ENCODE measurements at places on chromosomes 2 and 18. TPM values are rescaled to one million over a fixed set of nuclear protein-coding genes. Genes with fewer than 3 reads are reported as not detected.

GRCh38 chr2:66567729-66568128, 132.8 kb downstream of the MEIS1 start:
- H3K4me1 ChIP-seq, result no peaks in the 10 kb centered on the region
- peaks cover 19% of the 10 kb centered on the region for H3K36me3 ChIP-seq
- H3K27ac ChIP-seq, result no peak overlapping the region

DNA sequence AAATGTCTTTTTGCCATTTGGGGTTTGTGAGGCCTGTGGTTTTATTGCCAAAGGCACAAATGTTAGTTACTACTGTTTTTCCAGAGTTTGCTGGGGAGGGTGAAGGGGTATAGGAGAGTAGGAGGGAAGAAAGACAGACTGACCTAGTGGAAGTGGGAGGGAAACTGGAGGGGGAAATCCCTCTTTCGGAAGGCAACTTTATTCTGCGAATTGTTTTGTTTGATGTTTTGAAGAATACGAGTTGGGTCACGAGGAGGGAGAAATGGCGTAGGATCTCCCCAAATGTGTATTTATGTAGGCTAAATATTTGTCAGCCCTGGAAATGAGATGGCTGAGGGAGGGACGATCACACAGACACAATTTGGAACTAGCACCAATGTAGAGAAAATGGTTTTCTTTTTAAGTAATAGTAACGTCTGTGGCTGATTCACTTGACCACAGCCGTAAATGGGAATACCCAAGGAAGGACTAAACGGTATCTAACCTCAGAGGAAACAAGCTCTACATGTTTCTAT, 172.3 kb downstream of the ICOS start:
- H3K4me1 ChIP-seq, result no peaks in the 10 kb centered on the region
- H3K4me3 ChIP-seq, result no peak overlapping the region
- no peaks in the 10 kb centered on the region for H3K27me3 ChIP-seq

- no peak for DNase-seq
- H3K36me3 ChIP-seq, result peaks cover 11% of the 10 kb centered on the region
- peaks cover 14% of the 10 kb centered on the region for H3K4me1 ChIP-seq
- H3K27me3 ChIP-seq, result peaks cover 6% of the 10 kb centered on the region
- no peak overlapping the region for H3K4me3 ChIP-seq
- no peak overlapping the region for H3K27ac ChIP-seq
Measured at GRCh38 chr2:156323754-156324153, 8.8 kb downstream of the NR4A2 start.

- H3K27ac ChIP-seq, result no peak overlapping the region
- no peak overlapping the region for H3K4me3 ChIP-seq
- no peaks in the 10 kb centered on the region for H3K4me1 ChIP-seq
- no peak for DNase-seq
Measured at GRCh38 chr18:10949655-10950054, 199.7 kb downstream of the PIEZO2 start.

GRCh38 chr2:223779877-223780276, 57.5 kb downstream of the AP1S3 start:
- H3K27ac ChIP-seq, result no peak overlapping the region
- no peaks in the 10 kb centered on the region for H3K27me3 ChIP-seq
- no peak overlapping the region for H3K4me3 ChIP-seq
- DNase-seq, result no peak
- no peaks in the 10 kb centered on the region for H3K36me3 ChIP-seq

DNA sequence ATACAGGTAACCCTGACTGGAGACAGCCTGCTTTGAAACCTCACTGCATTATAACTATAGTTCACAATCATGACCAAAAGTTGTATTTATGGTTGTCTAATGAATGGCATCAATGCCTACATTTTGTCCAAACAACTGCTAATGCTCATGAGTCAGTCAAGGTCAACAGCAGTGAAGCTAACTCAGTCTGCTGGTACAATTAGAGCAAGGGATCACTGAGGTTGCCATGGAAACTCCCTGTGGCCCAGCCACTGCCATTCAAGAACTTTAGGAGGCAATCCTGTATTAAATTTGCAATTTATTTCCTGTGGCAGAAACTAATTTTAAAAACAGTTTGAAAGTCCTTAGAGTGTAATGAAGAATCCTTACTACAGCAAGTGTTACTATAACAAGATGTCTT, 185.1 kb upstream of the SMAD7 start:
- no peak overlapping the region for H3K27ac ChIP-seq
- H3K36me3 ChIP-seq, result no peaks in the 10 kb centered on the region
- H3K4me3 ChIP-seq, result no peak overlapping the region
- no peak for DNase-seq
- no peaks in the 10 kb centered on the region for H3K4me1 ChIP-seq
- no peaks in the 10 kb centered on the region for H3K27me3 ChIP-seq

DNA sequence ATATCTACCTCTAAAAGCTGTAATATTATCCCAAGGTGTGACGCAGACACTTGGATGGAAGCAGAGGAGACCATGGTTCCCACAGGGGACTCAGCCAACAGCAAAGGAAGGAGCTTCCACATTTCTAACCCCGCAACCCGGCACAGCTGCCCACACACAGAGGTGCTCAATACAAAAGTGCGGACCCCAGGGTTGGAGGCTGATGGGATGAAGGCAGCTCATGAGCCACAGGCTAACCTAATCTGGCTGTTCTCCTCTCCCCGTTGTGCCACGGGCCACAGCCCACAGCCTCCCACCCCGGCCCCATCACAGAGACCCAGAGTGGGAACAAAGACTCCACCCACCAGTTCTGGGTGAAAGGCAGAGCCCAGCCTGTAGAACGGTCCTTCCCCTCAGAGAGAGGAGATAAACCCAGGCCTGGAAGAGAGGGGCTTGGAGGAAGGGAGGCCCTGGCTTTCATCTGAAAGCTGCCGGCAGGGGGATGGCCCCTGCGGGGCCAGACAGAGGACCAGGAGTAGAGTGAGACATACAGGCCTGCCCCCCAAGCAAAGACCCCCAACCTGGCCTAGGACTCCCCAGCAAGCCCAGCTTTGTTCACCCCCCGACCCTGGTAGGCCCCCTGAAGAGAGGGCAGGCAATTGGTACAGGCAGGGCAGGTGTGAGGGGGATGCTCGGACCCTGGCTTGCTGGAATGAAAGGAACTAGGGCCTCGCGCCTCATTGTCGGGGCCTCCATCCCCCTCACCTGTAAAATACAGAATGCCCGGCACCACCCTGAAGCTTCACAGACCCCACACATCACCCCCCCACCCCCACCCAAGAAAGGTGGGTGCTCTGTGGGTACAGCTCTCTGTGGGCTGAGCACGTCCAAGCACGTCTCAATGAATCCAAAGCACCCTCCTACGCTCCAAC, 6.9 kb downstream of the RAB17 start:
- no peak overlapping the region for H3K4me3 ChIP-seq
- no peaks in the 10 kb centered on the region for H3K36me3 ChIP-seq
- no peaks in the 10 kb centered on the region for H3K27me3 ChIP-seq
- no peak for DNase-seq
- peaks cover 7% of the 10 kb centered on the region for H3K4me1 ChIP-seq

DNA sequence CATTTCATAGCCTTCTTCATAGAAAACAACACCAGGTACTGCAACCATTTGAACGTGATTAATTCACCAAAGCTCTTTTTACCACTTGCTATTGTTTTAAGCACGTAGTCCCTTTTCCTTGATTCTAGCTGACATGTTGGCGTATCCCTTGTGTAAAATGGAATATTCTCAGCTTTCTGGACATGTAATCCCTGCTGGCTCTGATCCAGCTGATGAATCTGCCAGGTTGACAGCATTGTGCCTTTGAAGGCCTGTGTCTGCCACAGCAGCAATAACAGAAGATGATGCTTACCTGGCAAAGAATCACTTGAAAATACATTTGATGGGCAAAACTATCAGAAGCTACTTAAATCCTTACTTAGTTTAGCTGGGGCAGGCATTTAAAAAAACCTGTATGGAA, 81.0 kb upstream of the CCDC150 start:
- H3K27ac ChIP-seq, result no peak overlapping the region
- H3K4me3 ChIP-seq, result no peak overlapping the region
- DNase-seq, result no peak
- no peaks in the 10 kb centered on the region for H3K36me3 ChIP-seq
- no peaks in the 10 kb centered on the region for H3K27me3 ChIP-seq
- no peaks in the 10 kb centered on the region for H3K4me1 ChIP-seq

- no peak for DNase-seq
- no peaks in the 10 kb centered on the region for H3K36me3 ChIP-seq
- H3K4me3 ChIP-seq, result no peak overlapping the region
- H3K27ac ChIP-seq, result no peak overlapping the region
- no peaks in the 10 kb centered on the region for H3K4me1 ChIP-seq
- H3K27me3 ChIP-seq, result no peaks in the 10 kb centered on the region
Measured at GRCh38 chr18:74947417-74947816, 261.5 kb downstream of the PTGR3 start.

- H3K36me3 ChIP-seq, result no peaks in the 10 kb centered on the region
- no peak for DNase-seq
- H3K4me3 ChIP-seq, result no peak overlapping the region
- H3K27ac ChIP-seq, result no peak overlapping the region
Measured at GRCh38 chr18:79664525-79665125, 15.0 kb upstream of the CTDP1 start.

- H3K36me3 ChIP-seq, result peaks cover 6% of the 10 kb centered on the region
- no peak overlapping the region for H3K4me3 ChIP-seq
- no peaks in the 10 kb centered on the region for H3K27me3 ChIP-seq
- DNase-seq, result no peak
- no peak overlapping the region for H3K27ac ChIP-seq
Measured at GRCh38 chr2:219182331-219183150, 4.5 kb downstream of the RETREG2 start.

GRCh38 chr18:55838319-55838718, 250.3 kb upstream of the TCF4 start:
- no peaks in the 10 kb centered on the region for H3K36me3 ChIP-seq
- H3K4me1 ChIP-seq, result no peaks in the 10 kb centered on the region
- no peak overlapping the region for H3K4me3 ChIP-seq
- H3K27me3 ChIP-seq, result no peaks in the 10 kb centered on the region

GRCh38 chr2:38064801-38065501, 11.0 kb downstream of the CYP1B1 start:
- DNase-seq, result no peak
- no peaks in the 10 kb centered on the region for H3K4me1 ChIP-seq
- no peak overlapping the region for H3K4me3 ChIP-seq
- no peaks in the 10 kb centered on the region for H3K27me3 ChIP-seq

GRCh38 chr2:192184349-192184748, 10.4 kb downstream of the TMEFF2 start:
- H3K36me3 ChIP-seq, result no peaks in the 10 kb centered on the region
- no peaks in the 10 kb centered on the region for H3K4me1 ChIP-seq
- no peak for DNase-seq
- no peak overlapping the region for H3K4me3 ChIP-seq
- H3K27me3 ChIP-seq, result no peaks in the 10 kb centered on the region

DNA sequence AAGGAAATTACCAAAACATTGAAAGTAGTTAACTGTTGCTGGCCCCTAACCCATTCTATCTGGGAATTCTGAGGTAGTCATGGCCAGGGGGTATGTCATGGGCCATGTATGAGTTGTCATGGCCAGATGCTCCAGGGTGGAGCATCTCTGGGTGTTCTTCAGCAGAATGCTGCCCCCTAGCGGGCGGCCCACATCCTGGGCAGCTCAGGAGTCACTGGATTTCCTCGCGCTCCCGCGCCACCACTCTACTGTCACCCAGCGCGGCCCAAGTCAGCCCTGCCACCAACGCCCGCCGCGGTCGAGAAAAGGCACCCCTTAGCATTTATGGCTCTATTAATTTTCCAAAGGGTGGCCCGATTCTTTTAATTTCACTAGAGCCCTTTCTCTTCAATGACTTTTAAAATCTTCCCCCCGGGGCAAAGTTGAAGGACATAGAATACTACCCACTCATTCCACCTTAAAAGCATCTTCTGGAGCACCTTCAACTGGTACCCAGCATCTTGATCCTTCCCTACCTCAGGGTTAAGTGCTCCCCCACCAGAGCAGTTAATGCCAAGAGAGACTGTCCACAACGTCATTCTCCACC, 41.6 kb downstream of the PKDCC start:
- H3K27ac ChIP-seq, result no peak overlapping the region
- H3K27me3 ChIP-seq, result no peaks in the 10 kb centered on the region
- peak; percentile 82 for DNase-seq
- no peaks in the 10 kb centered on the region for H3K36me3 ChIP-seq
- H3K4me1 ChIP-seq, result no peaks in the 10 kb centered on the region

- H3K4me3 ChIP-seq, result no peak overlapping the region
- no peak overlapping the region for H3K27ac ChIP-seq
- H3K27me3 ChIP-seq, result peaks cover 6% of the 10 kb centered on the region
Measured at GRCh38 chr2:234137400-234138014, 87.0 kb downstream of the SPP2 start.

GRCh38 chr18:32771871-32772580, 797 bp downstream of the KLHL14 start:
- H3K27ac ChIP-seq, result no peak overlapping the region
- peak overlapping the region; percentile 60 for H3K4me3 ChIP-seq
- H3K27me3 ChIP-seq, result peaks cover 17% of the 10 kb centered on the region

DNA sequence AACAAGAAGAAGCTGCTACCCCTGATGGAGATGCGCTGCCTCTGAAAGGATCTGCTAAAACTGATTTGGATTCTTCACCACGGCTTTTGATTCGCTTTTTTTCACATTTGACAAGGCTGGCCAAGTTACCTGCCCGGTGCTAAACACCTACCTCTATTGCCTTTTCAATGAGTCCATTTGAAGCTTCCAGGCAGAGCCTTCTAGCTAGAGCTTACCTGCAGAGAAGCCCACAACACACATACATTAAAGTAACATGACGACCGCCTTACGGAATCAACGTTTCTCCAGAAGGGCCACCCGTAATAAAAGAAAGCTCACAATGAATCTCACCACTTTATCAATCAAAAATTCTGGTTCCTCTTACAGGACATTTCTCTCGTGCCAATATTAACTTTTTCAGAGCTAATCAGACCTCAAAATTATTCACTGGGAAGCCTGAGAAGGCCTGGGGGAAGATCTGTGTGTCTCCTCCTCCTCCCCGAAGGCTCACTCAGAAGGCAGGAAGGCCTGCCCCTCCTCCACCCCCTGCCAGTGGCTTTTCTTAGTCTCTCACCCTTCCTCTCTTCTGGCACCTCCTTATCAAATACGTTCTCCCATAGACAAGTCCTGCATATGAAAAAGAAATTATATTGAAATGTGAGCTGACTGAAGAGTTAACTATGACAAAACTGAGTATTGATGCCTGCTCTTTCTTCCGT, 171.0 kb downstream of the DNER start:
- no peaks in the 10 kb centered on the region for H3K27me3 ChIP-seq
- H3K27ac ChIP-seq, result no peak overlapping the region
- DNase-seq, result no peak
- no peaks in the 10 kb centered on the region for H3K4me1 ChIP-seq
- no peaks in the 10 kb centered on the region for H3K36me3 ChIP-seq
- no peak overlapping the region for H3K4me3 ChIP-seq

CCDC148 gene
- total RNA-seq, result not detected

CRYGD gene
- total RNA-seq, result not detected

DSG1 gene
- total RNA-seq, result not detected

HDLBP gene
- 526 TPM for total RNA-seq

ODC1 gene
- total RNA-seq, result 94.6 TPM

GALNT14 gene
- 0.54 TPM for total RNA-seq

CAD gene
- 8.6 TPM for total RNA-seq

KATNAL2 gene
- total RNA-seq, result 1.3 TPM

All from psoas muscle (tissue), 8 donors.